Caco-2 (cell line): ENCODE measurements at places on chromosomes 5 and 9. TPM values are rescaled to one million over a fixed set of nuclear protein-coding genes. Genes with fewer than 3 reads are reported as not detected.

ASPN gene
- not detected in 2 replicates for total RNA-seq

- no peaks in the 10 kb centered on the region for H3K27me3 ChIP-seq
- H3K27ac ChIP-seq = peak overlapping the region; percentile 99
- peaks cover 20% of the 10 kb centered on the region for H3K4me1 ChIP-seq
- no peak for DNase-seq
- no peaks in the 10 kb centered on the region for H3K36me3 ChIP-seq
- H3K4me3 ChIP-seq = peak overlapping the region; percentile 63
Measured at GRCh38 chr9:100426189-100426529, 784 bp upstream of the MSANTD3 start.

DNA sequence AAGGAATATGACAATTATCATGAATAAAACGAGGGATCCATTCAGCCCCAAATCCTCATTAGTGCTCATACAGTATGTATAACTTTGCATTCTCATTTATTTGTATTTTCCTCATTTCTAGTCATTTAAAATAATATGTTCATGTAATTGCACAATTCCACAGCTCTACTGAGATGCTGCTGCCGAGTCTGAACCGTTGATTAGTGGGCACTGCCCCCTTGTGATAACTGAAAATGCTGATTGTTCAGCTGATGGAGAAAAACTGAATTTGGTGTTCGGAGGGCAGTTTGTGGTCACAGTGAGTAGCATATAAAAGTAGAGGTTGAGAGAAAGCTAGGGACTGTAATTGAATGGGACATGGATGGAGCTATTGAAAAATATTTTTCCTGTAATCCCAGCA lies 12.2 kb upstream of the GPR151 start:
- no peak overlapping the region for H3K4me3 ChIP-seq
- H3K27me3 ChIP-seq = no peaks in the 10 kb centered on the region
- no peaks in the 10 kb centered on the region for H3K36me3 ChIP-seq
- DNase-seq = no peak
- no peak overlapping the region for H3K27ac ChIP-seq

DNA sequence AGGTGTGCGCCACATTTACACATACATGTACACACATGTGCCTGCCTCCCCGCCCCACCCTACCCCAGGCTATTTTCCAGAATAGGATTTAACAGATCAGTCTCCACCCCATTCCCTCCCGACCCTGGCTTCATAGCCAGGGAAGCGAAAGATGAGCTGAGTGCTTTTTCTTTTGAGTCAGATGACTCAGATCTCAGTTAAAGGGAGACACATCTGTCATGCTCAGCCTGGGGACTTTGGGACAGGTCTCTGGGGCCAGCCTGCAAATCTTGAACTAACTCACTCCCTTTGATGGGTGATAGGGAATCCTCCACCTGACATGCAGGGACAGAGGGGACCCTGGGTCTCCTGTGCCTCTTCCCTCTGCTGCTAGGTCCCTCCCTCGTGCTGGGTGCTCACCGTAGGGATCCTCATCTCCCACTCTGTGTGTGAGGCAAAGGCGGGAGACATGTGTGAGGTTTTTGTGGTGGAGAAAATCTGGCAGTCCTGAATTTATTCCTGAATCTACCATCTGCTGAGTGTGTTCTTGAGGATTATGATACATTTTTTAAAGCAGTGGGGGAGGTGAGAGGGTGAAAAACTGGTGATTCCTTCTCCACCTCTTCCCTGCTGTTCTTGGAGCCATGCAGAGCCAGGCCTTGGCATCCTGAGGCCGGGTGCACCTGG lies 37.7 kb downstream of the NEUROG1 start:
- no peak for DNase-seq
- H3K27me3 ChIP-seq = no peaks in the 10 kb centered on the region; the same call in 1 of the 2 replicates

ACOT12 gene
- 1.4 TPM in 2 replicates for total RNA-seq

DNA sequence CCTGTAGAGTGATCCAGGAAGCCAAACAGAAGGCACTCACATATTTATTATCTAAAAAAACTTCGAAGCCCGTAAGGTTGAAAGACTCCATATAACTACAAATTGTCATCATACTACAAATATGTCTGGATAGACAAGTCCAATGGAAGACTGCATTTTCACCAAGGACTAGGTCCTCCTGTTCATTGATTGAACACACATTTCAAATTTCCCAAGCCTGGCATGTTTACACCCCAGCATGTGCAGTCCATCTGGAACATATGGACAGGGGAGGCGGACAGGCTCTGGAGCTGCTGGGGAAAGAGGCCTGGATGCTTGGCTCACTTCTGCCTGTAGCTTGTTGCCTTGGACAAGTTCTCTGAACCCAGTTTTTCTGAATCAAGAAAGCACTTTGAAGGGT lies 378.7 kb downstream of the ENC1 start:
- no peak overlapping the region for H3K4me3 ChIP-seq
- H3K27me3 ChIP-seq = no peaks in the 10 kb centered on the region
- DNase-seq = no peak
- H3K27ac ChIP-seq = no peak overlapping the region
- H3K4me1 ChIP-seq = peaks cover 12% of the 10 kb centered on the region

GRCh38 chr9:75156858-75157257 lies 68.5 kb downstream of the OSTF1 start:
- no peak for DNase-seq
- H3K4me1 ChIP-seq = no peaks in the 10 kb centered on the region
- H3K36me3 ChIP-seq = no peaks in the 10 kb centered on the region
- no peak overlapping the region for H3K4me3 ChIP-seq

- H3K4me1 ChIP-seq = peaks cover 9% of the 10 kb centered on the region; the same call in 1 of the 2 replicates
- no peaks in the 10 kb centered on the region for H3K27me3 ChIP-seq
- no peaks in the 10 kb centered on the region for H3K36me3 ChIP-seq
- DNase-seq = no peak
Measured at GRCh38 chr9:99305124-99305523, 83.0 kb downstream of the SEC61B start.

PCDHB8 gene
- not detected in 2 replicates for total RNA-seq

- H3K27ac ChIP-seq = no peak overlapping the region
- H3K4me3 ChIP-seq = no peak overlapping the region
- H3K36me3 ChIP-seq = no peaks in the 10 kb centered on the region
- H3K4me1 ChIP-seq = no peaks in the 10 kb centered on the region
Measured at GRCh38 chr9:9108641-9109040, 1309.1 kb upstream of the DMAC1 start.

SLC45A2 gene
- 0.91 and 1.1 TPM in 2 replicates for total RNA-seq

SLC34A3 gene
- 0.19 TPM in 1 of 2 replicates, not detected in the other for total RNA-seq

PIP5K1B gene
- total RNA-seq = 10.3 and 12.9 TPM in 2 replicates

DNA sequence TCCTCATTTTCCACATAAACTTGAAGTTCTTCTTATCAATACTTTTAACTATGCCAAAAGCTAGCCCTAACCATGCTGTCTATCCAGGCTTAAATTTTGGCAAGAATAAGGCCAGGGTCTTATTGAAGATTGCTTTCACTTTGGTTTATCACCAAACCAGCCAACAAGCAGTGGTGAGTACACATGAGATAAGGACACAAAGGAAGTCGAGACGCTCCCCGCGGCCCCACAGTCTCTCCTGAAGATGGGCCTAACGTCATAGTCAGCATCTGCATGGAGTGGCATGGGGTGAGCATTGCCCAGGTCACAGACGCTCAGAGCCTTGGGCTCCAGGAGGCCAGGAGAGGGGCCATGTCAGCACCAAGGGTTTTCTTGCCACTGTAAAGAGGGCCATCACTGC lies 80.3 kb downstream of the ATPSCKMT start:
- H3K27ac ChIP-seq = no peak overlapping the region
- no peak overlapping the region for H3K4me3 ChIP-seq
- H3K27me3 ChIP-seq = no peaks in the 10 kb centered on the region
- DNase-seq = no peak
- H3K4me1 ChIP-seq = no peaks in the 10 kb centered on the region
- H3K36me3 ChIP-seq = no peaks in the 10 kb centered on the region

DMRT3 gene
- not detected in 2 replicates for total RNA-seq

OR1Q1 gene
- total RNA-seq = not detected in 2 replicates

HAVCR2 gene
- total RNA-seq = 0.32 and 0.41 TPM in 2 replicates

DNA sequence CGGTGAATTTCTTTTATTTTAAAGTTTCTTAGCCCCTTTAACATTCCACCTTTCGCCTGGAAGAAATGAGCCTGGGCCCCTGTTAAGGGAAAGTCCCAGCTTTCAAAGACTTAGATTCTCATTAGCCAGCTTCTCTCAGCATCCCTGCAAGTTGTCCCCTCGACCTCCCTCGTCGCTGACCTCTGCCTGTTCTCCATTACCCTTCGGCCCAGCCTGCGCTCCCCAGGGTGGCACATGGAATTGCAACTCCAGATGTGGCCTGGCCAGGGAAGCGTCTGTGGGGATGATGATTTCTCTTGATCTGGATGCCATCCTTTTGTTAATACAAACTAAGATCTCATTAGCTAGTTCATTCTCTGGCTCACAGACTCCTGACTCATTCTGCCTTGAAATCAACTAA lies 43.4 kb upstream of the FANCC start:
- H3K4me3 ChIP-seq = no peak overlapping the region
- no peak for DNase-seq
- H3K27ac ChIP-seq = no peak overlapping the region
- H3K36me3 ChIP-seq = no peaks in the 10 kb centered on the region

DNA sequence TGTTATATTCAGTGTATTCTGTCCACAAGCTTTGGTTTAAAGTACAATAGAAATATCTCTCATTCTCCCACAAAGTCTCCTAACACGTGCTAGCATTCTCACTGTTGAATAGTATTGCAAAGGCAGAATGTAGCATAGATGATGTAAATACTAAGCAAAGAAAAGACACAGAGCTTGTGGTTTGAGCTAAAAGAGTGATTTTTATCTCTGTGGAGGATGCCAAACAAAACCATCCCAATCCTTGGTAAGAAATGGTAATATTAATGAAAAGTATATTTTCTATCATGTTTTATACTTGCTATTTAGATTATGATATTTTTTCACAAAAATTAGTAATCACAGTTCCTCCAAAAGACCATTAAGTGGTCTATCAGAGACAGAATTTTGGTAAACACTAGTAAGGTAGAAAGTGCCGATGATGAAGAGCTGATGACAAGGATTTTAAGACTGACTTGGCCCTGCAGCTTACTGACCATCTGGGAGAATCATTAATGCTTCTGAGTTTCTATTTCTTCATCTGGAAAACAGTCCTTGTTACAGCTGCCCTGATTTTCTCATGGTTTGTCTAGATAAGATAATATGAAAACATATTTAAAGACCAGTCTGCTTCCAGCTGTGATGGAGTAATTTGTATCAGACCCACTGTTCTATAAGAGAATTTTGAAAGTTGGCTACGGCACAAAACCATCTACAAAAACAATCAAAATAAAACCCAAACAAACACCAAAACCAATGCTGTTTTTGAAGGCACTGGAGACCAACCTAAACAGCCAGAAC lies 510.2 kb downstream of the SPATA31D1 start:
- DNase-seq = no peak
- H3K4me3 ChIP-seq = no peak overlapping the region
- no peak overlapping the region for H3K27ac ChIP-seq
- H3K4me1 ChIP-seq = no peaks in the 10 kb centered on the region
- H3K27me3 ChIP-seq = no peaks in the 10 kb centered on the region

DNA sequence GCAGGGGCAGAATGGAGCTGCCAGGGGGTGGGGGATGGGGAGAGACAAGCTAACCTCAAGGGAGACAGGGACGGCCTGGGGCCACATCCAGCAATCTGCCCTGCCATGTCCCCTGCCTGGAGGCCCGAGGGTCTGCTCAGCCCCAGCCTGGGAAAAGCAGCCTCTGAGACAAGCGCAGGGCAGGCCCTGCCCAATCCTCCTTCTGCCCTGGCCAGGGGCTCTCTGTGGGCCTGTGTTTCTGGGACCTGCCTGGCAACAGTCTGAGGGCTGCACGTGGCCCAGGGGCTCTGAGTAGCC lies 13.9 kb upstream of the QSOX2 start:
- H3K36me3 ChIP-seq = no peaks in the 10 kb centered on the region
- no peaks in the 10 kb centered on the region for H3K27me3 ChIP-seq
- DNase-seq = no peak
- H3K4me3 ChIP-seq = no peak overlapping the region
- H3K27ac ChIP-seq = no peak overlapping the region
